ENCODE measurements at places on chromosomes 1 and 21.

DNA sequence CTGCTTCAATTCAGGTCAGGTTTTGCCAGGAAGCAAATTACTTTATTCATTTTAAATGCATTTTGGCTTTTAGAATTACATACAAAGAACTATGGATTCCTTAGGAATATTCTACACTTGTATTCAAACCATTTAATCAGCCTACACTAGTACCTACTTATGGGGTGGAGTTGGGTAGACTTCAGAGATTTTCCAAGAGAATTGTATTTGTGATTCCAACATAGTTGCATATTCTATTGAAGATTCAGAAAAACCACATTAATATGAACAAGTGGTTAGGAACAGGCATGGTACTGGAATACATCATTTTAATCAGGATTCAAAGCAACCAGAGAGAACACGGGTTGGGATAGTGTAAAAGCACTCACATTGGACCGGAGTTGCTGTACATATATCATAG is 33.4 kb downstream of the LUZP1 start:
- DNase-seq = no peak

- no peak for DNase-seq
These were observed 121.9 kb downstream of the ATG4C start for GRCh38 chr1:62905872-62906271.

- DNase-seq = no peak
These were observed 8.7 kb downstream of the GBP4 start for GRCh38 chr1:89190017-89190416.

DNA sequence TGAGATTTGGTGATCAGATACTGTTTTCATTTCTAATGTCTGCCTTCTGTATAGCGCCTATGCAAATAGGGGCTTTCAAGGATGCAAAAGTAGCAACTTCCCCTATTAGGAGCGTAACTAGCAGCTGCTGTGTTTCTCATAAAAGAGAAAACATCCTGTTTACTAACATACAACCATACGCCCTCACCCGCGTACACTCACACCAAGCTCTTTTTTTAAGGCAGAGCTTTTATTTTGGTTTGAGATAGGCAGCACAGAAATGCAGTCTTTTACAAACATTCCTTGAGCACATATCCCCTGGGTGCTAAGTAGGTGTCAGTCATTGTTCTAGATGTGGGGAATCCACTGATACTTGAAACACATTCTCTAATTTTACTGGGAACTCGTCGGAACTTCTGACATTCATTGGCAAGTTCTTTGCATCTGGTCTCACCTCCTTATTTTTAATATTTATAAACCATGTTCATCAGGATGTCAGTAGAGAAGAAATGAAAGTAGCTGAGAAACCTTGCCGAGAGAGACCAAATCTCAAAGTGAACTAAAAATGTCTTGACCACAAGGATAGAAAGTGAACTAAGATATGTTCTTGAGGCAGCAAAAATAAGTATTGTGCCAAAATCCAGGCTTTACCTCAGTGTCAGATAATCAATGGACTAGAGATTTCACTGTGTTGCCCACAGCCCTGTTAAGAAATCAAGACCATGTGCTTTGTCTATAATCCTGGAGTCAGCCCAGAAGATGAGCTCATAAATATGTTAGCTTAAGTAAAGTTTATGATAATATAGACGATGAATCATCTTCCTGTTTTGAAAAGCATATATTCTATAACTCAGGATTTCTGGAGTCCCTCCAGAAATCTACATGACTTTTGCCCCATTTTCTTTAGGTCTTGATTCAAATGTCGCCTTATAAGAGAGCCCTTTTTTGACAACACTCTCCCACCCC is 350.9 kb downstream of the ST6GALNAC3 start:
- peak; percentile 4 for DNase-seq

- no peak for DNase-seq
These were observed 5.5 kb upstream of the ELOVL1 start for GRCh38 chr1:43373066-43373940.

DNA sequence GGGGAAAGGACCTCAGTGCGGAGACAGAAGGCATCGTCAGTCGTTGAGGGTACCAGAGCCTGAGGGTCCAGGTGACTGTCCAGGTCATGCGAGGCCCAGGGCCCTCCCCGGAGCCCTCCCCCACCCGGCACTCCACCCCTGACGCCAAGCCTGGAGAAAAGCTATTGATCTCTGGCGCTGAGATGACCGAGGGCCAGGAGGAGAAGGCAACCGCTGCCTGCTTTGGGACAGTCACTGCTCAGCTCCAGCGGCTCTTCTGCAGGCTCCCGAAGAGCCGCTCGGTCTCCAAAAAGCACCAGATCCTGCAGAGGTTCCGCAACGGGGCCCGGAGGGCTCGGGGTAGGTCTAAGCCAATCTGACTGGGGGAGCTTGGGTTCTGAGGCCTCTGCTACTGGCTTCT is 10.9 kb downstream of the RASSF5 start:
- no peak for DNase-seq

DNA sequence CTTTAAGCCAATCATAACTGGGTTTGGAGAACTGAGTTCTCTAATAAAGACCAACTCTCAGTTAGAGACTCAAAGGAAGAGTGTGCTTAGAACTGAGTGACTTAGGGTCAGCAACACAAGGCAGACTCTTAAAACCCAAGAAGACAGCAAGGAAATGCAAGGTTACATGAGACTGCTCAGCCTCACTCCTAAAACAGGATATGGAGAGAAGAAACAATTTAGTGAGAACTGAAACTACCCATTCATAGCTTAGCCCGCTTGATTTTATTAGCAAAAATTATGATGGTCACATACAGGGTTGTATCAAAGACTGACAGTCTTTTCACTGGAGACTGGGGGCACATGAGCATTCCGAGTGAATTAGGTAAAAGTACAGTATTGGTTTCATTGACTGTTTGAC is 78.9 kb upstream of the DMRTA2 start:
- DNase-seq = no peak

DNA sequence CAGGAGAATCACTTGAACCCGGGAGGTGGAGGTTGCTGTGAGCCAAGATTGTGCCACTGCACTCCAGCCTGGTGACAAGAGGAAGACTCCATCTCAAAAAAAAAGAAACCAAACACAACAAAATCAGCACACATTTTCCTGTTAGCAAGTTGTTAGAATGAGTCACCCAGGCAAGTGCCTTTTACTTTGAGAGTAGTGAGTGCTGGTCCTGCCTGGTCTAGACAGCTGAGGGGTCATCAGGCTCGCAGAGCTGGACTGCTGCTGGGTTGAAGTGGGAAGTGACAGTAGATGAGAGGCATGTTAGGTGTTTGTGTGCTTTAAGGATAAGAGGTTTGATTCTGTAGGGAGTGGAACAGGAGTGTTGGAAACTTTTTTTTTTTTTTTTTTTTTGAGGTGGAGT is 31.9 kb downstream of the GNPAT start:
- no peak for DNase-seq

DNA sequence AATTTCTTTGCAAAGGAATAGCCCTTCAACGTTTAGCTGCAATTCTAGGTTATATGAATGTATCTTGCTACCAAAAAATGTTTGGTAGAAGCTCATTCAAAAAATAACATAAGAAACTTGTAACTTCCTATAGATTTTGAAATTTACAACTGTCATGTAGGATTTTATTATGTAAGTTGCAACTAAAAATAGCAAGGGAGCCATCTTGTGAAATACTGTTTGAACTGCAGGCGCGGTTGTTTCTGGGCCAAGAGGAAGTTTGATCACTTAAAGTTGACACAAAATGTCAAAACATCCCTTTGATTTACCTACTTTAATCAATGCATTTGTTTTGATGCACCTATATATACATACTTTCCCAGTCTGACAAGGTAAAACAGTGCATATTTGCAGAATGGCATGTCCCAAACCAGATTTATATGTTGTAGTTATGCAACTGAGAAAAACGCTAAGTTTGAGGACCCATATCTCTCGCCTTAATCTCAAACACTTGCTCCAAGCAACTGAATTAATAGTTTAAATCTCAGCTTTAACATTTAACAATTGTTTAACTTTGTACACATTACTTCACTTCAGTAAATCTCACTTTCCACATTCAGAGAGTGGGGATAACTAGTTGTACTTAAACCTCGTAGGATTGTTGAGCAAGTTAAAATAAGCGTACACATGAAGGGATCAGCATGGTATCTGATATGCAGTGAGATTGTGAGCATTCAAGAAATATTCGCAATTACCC is 63.9 kb downstream of the KCNK2 start:
- no peak for DNase-seq

DNA sequence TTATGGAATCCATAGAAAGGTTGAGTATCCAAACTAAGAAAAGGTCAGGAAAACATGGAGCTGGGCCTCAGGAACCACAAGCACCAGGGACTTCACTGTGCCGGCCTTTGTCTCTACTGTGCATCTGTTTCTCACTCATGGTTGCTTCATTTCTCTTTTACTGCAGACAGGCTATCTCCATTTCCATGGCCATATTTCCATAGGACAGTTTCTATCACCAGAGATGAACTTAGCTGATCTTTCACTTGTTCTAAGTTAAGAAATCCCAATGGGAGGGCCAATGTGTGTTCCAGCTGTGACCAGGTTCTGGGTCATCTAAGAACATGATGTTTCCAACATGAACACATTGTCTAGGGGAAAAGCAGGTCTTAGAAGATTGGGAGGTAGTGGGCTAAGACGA is 43.7 kb upstream of the PPP2R5A start:
- no peak for DNase-seq

DNA sequence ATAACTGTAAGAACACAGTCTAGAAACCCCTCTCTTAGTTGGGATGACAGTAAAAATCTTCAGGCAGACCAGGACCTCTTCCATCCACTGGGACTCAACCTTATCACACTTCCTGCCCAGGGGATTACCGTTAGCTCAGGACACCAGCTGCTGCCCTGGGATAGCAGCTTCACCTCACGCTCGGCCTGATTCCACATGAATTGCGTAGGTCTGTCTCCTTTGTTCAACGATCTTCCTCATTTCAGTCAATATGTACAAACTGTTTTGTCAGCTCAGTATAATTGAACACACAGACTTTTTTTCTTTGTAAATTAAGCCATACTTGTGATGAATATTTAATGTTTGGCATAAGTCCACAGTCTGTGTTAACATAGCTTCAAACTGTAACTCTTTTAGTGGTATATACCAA is 290.4 kb downstream of the GRIK1 start:
- no peak for DNase-seq

DNA sequence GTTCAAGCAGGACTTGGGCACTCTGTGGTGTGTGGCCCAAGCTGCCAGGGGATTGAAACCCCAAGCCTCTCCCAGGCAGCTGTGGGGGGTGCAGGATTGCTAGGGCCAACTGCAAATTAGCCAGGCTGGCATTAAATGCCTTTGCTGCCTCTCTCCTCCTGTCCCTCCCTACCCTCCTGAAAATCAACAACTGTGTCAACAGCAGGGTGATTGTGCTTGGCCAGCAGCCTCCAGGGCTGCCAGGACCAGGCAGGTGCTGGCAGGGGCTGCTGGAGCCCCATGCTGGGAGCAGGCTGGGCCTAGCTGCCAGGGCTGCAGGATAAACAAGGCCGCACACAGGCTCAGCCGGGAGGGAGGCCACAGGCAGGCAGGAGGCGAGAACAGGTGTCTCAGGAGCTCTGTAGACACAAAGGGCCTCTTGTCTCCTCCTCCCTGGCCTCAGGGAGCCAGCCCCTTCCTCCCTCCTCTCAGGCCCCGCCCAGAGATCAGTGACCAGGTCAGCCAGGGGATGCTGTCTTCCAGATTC is 11.4 kb downstream of the SOX13 start:
- no peak for DNase-seq

GRCh38 chr1:112524251-112524650 is 15.5 kb downstream of the WNT2B start:
- no peak for DNase-seq

GRCh38 chr1:201307231-201307630 is 23.9 kb downstream of the PKP1 start:
- DNase-seq = no peak

DNA sequence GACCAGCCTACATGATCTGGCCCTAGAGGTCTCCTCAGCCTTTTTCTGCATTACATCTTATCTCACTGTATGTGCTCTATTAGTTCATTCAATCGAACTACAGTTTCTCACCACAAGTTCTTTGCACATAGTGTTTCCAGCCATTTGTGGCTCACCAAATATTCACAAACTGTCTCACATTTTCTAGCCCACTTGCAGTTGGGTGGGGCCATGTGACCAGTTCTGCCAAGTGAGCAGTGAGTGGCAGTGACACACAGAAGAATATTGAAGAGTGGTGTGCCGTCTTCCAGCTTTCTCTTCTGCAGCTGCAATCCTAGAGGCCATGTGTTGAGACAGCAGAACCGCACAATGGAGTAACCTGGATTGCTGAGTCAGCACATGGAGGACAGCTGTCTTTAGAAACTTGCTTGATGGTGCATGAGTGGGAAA is 103.2 kb upstream of the ZNF644 start:
- no peak for DNase-seq

GRCh38 chr21:26736449-26736848 is 108.8 kb downstream of the ADAMTS1 start:
- no peak for DNase-seq

GRCh38 chr1:37762516-37762915 is 2.4 kb downstream of the EPHA10 start:
- no peak for DNase-seq

- DNase-seq = no peak
These were observed 15.7 kb downstream of the MAP3K21 start for GRCh38 chr1:233343262-233343661.

GRCh38 chr1:43319288-43319687 is 18.3 kb upstream of the MPL start:
- DNase-seq = no peak

DNA sequence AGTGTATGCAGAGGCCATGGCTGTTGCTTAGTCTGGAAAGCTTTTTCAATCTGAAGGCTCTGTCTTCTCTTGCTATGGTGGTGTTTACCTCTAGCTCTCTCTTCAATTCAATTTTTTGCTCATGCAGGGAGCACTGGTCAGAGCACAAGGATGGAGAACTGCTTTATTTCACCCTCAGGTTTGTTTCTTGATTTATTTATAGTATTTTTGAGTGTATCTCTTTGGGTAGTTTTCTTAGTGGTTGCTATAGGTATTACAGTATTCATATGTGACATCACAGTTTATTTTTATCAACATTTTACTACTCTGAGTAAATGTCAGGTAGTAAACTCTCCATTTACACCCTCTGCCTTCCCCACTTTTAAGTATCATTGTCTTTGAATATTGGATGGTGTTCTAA is 147.9 kb downstream of the RASAL2 start:
- DNase-seq = no peak

DNA sequence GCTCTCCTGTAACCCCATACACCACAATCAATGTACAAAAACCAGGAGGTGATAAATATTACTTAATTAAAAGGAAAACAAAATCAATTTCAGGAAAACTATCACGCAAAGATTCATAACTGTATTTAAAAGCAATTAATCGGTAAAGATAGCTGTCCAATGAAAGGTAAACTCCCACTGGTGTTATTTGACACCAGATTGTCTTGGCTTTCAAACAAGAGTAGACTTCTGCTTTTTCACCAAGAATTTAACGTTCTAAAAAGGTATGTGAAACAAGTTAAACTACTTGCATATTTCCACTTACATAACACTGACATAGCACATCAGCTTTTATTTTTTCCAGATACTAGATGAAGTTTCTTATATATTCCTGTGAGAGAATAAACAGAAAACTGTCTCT is 3.5 kb downstream of the PLPP3 start:
- DNase-seq = no peak

All from GM20000 (cell line).